ENCODE measurements at places on chromosomes 7 and 10.

GRCh38 chr7:131109759-131110296, 217.8 kb upstream of the MKLN1 start:
- peak; percentile 41 for DNase-seq

DNA sequence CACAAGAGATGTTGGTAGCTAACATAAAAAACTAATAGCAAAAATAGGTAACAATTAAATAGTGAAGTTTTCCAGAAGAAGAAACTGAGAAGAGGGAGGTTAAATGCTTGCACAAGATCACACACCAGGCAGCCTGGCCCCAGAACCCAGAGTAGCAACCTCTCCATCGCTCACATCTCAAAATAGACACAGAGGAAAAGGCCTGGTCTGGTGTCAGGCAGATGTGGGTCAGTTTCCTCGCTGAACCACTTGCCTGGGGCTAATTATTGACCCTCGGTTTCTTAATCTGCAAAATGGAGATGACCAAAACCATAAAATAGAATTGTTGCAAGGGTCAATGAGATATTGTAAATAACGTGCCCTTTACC, 44.5 kb upstream of the STK17A start:
- DNase-seq = no peak

- DNase-seq = peak; percentile 33
Measured at GRCh38 chr10:94183666-94184264, 179.0 kb downstream of the NOC3L start.

DNA sequence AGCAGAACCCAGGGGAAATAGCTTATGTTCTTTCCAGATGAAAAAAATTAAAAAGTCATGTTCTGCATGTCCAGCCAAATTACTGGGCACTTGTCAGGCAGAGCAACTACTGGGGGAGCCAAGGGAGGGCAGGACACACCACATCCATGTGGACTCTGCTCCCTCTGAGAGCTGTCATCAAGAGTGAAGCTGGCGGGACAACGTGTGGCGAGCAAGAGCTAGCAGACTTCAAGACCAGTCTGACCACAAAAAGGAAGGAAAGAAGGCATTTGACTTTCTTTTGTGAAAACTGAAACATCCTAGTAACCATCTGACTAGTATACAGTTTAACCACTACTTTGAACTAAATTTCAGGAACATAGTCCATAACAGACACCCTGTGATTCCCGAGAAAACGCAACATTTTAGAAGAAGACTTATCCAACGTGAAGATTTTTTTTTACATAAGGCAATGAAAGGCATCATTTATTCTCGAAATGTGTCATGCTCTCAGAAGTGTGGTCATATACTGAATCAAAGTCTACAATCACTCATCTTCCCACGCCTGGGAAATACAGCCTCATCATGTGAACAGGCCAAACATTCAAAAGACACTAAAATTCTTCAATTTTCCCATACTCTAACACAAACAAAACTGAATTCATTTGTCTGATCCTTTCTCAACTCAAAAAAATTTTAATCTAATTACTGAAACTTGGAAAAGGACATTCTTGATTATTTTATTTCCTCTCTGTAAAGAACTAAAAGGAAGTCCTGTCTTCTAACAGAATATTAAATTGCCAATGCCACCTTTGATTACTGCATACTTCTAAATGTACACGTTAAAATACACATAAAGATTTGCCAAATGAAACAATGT, 15.5 kb downstream of the CYTH3 start:
- DNase-seq = no peak

- DNase-seq = no peak
Measured at GRCh38 chr10:102211615-102212299, 14.3 kb upstream of the ELOVL3 start.

DNA sequence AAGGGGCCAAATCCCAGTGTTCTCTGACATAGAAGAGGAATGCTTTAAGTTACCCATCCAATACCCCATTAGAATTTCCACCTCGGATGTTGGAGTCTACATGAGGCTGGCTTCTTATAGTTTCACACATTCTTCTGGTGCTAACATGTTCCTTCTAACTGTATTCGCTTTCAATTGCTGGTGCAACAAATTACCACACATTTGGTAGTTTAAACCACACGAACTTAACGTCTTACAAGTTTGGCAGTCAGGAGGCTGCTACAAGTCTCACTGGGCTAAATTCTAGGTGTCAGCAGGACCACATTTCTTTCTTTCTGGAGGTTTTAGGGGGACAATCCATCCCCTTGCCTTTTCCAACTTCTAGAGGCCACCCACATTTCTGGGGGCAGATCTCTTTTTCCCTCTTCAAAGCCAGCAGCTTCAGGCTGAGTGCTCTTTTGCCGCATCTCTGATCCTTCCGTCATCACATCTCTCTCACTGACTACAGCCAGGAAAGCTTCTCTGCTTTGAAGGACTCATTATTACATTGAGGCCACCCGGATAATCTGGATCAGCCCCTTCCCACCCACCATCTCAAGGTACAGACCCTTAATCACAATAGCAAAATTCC, 5.1 kb upstream of the MACC1 start:
- no peak for DNase-seq

DNA sequence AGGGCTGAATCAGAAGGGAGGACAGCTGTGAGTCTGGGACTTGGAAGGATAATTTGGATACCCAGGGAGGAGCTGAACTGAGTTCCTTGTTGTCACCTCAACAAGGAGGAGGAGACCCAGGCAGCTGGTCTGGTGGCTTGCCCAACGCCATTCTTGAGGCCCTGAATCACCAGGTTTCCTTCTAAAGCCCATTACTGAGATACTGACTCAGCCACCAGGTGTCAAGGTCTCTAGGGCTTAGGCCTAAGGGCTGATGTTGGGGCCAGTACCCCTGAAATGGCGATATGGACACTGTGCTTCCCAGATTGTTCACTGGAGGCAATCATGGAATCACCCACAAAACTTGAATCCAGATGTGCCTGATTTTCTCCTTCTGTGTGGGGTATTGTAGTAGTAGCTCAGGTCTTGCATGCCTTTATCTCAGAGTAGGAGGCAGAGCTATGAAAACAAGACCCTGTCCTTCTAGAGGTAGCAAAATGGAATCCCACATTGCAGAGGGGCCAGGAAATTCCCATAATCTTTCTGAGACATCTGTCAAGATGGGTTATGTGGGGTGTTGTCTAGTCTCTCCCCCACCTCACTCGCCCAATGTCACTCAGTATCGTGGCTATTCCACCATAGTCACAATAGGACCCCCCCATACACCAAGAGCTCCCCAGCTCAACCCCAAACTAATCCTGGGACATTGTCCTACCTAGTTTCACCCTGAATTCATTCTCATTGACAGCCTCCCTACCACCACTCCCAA, 1.8 kb upstream of the ATG9B start:
- no peak for DNase-seq

DNA sequence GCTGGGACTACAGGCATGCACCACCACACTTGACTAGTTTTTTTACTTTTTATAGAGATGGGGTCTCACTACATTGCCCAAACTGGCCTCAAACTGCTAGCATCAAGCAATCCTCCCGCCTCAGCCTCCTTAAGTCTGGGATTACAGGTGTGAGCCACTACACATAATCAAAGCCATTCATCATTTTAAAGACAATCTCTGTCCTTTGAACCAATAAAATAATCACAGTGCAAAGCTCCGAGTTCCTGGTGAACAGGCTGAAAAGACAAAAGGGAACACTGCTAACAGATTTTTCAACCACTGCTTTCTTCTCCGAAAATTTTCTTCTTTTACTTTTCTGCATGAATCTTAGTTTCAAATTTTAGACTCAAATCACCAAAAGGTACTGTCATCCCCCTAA, 58.5 kb downstream of the PARD3 start:
- no peak for DNase-seq

- DNase-seq = no peak
Measured at GRCh38 chr7:8133188-8133848, 128.6 kb downstream of the ICA1 start.

DNA sequence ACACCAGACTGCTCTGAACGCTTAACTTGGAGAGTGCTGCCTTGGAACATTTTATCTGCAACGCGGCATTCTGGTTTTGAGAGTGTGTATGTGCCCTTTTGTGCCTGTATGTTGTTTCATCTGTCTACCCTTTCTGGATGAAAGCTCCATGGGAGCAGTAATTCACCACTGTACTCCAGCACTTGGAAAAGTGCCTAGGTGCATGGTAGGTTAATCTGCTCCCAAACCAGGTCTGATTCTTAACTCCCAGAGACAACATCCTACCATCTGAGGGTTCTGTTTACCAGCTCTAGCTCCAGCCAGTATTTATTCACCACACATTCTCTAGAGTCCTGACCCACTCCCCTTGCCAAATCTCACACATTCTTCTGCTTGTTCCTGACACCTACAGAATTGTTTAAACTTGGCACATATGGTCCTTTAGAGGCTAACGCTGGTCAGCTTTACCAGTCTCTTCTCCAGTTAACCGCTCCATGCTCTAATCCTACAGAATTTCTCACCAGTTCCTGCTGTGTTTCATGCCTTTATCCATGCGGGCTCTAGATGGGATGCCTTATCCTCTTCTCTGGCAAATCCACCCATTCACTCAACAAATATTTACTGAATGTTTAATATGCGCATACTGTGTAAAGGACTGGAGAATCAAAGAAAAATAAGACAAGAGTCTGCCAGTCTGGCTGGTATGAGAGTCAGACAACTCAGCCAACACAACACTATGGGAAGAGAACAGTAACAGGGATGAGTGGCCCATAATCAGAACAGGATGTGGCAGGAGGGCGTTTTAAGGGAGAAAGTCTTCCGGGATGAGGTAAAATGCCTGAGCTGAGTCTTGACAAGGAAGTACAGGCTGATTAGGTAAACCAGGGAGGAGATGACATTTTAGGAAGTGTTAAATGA, 46.3 kb downstream of the MTPN start:
- DNase-seq = no peak

- DNase-seq = no peak
Measured at GRCh38 chr7:112262036-112262435, 55.5 kb downstream of the ZNF277 start.

GRCh38 chr10:62058896-62059216, 157.4 kb downstream of the ARID5B start:
- DNase-seq = no peak

GRCh38 chr10:1063232-1063865, 7.2 kb downstream of the WDR37 start:
- no peak for DNase-seq

GRCh38 chr10:83165265-83165664, 974.0 kb upstream of the GHITM start:
- no peak for DNase-seq

DNA sequence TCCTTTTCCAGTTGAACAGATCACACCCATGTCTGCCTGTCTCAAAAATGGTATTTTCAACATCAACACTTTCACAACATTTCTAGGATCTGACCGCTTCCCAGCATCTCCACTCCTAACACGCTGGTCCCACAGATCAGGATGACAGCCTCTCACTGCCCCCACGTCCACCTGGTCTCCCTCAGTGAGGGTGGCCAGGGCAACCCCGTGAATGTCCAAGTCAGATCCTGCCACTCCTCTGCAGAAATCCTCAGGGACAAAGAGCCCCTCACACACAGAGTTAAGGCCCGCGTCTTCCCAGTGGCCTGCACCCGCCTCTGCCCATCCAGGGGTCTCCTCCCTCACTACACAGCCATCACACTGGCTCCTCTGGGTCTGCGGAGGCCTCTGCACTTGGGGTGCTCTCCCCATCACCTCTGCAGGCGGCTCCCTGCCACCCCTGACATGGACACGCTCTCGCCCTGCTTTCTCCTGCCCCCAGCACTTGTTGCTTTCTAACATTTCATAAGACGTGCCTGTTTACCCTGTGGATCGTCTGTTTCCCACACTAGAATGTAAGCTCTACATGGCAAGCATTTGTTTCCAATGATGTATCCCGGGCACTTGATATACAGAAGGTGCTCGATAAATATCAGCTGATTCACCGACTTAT, 20.0 kb downstream of the GNA12 start:
- no peak for DNase-seq

DNA sequence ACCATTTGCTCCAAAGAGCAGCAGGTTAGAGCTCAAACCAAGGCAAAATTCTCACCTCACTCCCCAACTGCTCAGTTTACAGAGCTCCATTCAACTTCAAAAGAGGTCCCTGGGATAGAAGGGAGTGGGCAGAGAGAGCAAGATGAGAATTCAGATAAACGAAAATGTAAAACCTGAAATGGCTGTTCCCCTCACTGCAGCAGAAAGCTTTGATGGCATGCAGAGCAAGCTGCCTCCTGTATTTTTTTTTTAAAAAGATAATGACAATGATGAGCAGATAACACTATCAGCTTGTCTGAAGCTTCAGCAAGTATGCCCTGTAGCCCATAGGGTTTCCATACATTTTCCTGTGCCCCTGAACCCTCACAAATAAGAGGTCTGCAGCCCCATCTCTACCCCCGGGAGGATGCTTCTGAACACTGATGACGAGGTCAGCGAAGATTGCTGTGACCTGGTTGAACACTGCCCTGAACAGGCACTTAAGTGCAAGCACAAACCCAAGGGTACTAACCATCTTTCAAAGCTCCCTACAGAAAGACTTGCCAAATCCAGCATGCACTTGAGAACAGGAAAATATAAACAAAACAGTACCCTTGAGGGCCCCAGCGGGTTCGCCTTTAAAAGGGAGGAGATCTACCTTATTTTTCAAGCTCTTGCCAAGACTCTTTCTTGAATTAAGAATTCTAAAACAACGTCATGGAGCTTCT, 81.3 kb downstream of the GLI3 start:
- no peak for DNase-seq

GRCh38 chr7:137760111-137760510, 86.7 kb downstream of the DGKI start:
- DNase-seq = no peak

GRCh38 chr7:42692621-42693020, 219.2 kb downstream of the C7orf25 start:
- no peak for DNase-seq

- DNase-seq = no peak
Measured at GRCh38 chr7:133365917-133366316, 113.0 kb downstream of the EXOC4 start.

GRCh38 chr7:143285806-143286521, 1.2 kb downstream of the TMEM139 start:
- no peak for DNase-seq

DNA sequence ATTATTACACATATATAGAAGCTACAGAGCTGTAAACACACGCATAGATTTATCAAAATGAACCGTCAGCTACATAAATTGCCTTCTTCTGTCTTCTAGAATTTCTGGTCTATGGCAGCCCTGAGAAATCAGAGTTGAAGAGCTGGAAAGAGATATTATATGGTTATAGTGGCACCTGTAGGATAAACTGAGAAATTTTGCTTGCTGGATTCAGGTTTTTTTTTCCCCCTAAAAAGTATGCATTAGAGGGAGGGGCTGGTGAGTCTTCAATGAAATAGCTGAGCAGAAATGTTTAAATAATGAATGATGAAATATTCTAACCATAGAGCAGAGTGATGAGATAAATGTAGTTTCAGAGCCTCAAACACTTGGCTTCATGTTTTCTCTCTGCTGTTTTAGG, 78.0 kb upstream of the DYNC1I1 start:
- no peak for DNase-seq

DNA sequence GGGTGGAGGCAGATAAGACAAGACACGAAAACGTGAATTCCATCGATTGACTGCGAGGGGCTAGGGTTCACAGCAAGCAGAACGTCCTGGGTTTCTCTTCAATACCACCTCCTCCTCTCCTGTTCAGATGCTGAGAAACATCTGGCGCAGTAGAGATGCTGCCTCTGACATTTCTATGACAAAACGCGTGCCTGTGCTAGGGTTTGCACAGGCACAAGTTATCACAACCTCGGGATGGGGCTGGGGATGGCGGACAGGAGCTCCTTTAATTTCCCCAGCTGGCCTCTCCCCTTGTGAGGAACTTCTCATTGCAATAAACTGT, 99.8 kb upstream of the SVIL start:
- no peak for DNase-seq

Measured in HTR-8/SVneo (cell line).